ENCODE measurements at places on chromosomes 1 and 21.

DNA sequence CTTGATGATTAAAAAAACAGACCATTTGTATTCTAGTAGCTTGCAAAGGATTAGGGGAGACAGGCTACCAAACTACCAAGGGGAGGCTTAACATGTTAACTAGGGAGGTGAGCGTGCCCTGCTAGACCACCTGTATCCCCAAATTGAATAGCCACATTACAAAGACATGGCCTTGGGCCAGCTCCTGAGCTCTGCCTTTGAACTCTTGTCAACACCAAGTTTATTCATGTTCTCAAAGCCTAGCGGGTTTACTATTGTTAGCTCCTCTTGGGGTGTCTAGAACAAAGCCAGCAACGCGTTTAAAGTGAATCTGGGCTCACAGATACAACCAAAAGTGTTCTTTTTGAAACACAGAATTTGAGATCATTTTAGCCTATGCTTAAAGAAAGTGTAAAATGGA is 36.3 kb downstream of the SMYD2 start:
- no peak for DNase-seq

DNA sequence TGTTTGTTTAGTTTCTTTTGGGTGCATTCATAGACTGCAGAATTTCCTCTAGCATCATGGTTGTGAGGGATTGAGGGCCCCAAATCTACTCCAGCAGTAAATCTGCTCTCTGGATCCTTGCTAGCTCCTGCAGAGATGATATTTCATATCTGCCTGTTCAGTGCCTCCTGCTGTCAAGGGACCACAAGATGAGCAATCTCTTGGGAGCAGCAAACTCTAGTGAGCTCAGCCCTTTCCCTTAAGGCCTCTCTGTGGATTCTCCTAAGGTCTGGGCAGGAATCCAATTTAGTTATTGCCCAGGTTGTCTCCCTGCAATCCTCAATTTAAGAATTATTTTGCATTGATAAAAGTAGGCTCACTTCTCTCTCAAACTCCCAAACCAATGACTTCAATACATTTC is 76.9 kb downstream of the RGS18 start:
- no peak for DNase-seq

GRCh38 chr1:152189657-152190442 is 30.8 kb upstream of the RPTN start:
- DNase-seq, result no peak

- DNase-seq, result no peak
Measured at GRCh38 chr1:103218821-103219220, 110.5 kb upstream of the COL11A1 start.

DNA sequence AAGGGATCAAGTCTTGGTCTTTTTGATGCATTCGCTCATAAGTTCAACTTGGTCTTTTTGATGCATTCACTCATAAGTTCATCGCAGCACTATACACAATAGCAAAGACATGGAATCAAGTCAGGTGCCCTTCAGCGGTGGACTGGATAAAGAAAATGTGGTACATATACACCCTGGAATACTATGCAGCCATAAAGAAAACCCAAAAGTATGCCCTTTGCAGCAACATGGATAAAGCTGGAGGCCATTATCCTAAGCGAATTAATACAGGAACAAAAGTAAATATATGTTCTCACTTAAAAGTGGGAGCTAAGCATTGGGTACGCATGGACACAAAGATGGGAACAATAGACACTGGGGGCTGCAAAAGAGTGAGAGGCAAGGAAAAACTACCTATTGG is 29.8 kb upstream of the FOXE3 start:
- DNase-seq, result no peak

DNA sequence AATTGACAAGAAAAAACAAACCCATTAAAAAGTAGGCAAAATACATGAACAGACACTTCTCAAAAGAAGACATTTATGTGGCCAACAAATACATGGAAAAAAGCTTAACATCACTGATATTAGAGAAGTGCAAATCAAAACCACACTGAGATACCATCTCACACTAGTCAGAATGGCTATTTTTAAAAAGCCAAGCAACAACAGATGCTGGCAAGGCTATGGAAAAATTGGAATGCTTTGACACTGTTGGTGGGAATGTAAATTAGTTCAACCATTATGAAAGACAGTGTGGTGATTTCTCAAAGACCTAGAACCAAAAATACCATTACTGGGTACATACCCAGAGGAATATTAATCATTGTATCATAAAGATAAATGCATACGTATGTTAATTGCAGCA is 641.1 kb upstream of the B3GALT2 start:
- DNase-seq, result no peak

DNA sequence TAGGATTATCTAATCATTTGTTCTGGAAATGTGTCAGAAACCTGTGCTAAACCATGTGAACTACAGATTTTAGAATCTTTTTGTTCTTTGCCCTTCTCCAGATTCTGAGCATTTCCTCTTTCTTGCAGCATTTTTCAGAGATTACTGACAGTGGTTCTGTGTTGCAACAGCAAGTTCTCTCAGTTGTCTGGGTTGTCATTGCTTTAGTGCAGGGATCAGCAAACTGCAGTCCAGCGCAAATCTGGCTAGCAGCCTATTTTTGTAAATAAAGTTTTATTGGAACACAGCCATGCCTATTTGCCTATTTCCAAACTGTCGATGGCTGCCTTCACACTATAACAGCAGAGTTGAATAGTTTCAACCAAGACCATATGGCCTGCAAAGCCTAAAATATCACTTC is 66.3 kb upstream of the LRRC8D start:
- DNase-seq, result no peak

DNA sequence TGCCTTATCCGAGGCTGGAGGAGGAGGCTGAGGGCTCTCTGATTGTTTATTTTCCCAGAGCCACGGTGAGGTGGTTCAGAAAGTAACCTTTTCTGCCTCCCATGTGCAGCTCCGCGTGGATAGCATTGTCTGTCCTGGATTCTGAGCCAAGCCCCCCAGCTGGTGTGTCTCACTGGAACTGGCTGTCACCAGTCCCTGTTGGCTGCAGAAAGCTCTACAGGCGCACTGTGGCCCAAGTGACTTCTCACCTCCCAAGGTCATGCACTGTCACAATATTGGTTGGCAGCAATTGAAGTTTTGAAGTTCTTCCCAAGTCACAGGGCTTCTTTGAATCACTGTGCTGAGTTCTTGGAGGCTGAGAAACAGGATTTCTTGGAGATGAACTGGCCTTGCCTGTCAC is 8.2 kb downstream of the BMP8A start:
- no peak for DNase-seq

- DNase-seq, result no peak
Measured at GRCh38 chr1:229027622-229028182, 243.2 kb upstream of the RAB4A start.

DNA sequence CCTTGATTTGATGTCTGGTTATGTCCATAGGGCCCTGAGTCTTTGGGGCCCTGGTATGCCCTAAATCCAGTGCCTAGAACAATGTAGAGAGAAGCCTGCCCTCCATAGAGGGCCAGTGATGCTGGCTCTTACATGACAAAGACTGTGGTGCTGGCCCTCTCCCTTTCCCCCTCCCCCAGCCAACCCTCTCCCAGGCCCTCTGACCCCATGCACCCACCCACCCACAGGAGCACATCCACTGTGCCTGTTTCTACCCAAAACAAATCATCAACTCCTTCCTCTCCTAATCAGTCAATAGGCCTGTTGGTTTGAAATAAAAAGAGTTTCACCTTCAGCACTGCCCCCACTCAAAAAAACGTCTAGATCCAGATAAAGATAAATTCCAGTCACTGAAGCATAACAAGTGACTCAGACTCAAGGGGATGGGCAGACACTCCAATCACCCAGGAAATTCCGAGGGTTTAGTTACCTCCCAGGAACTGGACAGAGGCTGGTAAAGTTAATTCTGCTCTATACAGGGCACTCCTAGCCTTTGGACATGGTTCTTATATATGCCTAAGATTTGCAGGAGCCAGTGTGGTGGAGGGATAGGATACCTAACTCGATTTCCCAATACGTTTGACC is 144.8 kb upstream of the VANGL1 start:
- no peak for DNase-seq

GRCh38 chr1:238647877-238648276 is 738.5 kb upstream of the CHRM3 start:
- DNase-seq, result no peak

GRCh38 chr1:54791880-54792522 is 9.1 kb downstream of the TTC22 start:
- DNase-seq, result no peak

DNA sequence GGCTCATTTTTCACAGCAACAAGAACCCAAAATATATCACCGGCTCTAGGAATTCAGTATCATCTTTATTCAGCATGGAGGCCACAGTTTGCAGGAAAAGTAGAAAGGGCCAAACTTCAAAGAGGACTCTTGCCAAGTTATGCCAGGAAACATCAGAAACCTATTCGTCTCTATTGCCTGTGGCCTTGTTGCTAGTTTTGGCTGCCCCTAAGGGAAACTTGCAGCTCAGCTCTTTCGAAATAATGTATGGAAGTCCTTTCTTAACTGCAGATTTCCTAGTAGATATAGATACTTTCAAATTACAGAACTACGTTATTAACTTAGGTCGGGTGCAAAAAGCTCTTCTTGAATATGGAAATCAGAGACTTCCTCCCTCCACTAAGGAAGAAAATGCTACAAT is 4.2 kb upstream of the NENF start:
- DNase-seq, result no peak

DNA sequence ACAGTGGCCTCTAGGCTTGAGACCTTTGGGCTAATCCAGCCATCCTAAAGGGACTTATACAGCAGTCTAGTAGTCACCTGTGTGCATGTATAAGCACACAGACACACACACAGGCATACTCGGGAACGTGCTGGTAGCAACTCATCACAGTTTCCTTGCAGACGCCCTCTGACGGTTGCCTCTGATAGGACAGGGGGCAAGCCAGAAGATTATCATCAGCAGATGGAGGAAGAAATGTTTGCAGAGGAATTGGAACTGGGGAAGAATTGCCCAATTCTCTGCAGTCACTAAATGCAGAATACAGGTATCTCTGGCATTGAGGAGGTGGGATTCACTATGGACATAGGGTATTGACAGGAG is 222.2 kb downstream of the C1orf94 start:
- no peak for DNase-seq

DNA sequence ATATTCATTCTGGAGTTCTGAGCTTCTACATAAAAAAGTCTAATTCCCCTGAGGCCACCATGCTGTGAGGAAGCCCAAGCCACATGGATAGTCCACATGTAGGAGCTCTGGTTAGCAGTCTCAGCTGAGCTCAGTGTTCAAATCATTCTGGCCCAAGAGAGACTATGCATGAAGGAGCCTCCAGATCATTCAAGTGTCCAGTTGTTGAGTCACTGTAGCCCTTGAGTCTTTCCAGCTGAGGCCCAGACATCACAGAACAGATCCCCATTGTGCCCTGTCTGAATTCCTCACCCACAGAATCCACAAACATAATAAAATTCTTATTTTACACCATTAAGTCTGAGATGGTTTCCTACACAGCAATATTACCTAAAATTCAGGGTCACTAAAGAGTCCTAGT is 107.0 kb upstream of the NGF start:
- no peak for DNase-seq

DNA sequence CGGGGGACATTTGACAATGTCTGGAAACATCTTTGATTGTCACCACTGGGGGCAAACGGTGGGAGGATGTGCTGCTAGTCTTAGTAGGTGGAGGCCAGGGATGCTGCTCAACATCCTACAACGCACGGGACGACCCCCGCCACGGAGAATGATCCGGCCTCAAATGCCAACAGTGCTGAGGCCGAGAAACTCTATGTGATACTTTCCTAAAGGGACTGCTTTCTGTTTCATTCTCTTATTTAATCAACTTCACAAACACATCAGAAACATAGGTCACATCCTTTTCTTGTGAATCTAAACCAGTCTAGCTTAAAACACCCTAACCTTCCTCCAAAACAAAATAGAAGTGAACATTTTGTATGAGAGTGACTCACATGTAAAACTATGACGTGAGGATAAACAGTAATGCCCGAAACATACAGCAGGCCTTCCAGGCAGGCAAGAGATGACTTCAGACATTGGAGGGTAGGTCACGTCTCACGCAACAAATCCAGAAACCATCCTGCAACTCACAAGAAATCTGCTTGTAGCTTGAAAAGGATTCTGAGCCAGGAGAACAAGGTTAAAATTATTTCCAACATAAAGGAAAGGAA is 37.2 kb upstream of the ETS2 start:
- no peak for DNase-seq

DNA sequence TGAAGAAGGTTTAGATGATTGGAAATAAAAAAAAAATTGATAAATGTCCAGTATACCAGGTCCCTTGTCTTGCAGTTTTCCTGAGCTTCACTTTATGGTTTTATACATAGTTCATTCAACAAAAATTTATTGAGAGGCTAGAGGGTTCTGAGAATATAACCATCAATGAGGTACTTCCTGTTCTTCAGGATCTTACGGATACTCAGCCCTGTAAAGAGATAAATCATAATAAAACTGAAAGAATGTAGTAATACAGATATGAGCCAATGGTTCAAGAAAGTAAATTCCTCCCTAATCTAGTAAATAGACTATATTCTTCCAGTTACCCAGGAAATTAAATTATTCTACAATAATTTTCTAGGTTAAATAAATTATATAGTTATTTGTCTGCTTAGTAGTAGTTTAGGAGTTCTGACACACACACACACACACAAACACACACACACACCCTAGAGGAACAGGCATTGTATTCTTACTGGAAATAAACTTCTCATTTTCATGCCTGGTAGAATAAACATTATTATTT is 70.4 kb upstream of the HMCN1 start:
- no peak for DNase-seq

DNA sequence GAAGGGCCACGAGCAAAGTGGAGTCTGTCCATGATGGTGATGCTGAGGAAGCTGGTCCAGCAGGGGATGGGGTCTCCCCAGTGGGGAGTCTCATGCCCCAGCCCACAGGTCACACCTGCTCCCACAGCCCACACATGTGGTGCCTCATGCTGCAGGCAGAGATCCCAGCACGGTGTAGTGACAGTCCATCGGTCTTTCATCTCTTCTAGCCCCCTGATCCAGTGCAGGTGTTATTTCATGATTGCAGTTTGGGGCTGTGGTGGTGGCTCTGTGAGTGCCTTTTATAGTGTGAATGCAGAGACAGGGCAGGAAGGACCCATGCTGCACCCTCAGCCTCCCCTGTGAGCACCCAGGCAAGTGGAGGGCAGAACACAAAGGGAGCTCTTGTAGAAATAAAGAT is 45.0 kb downstream of the UBASH3A start:
- no peak for DNase-seq

- no peak for DNase-seq
Measured at GRCh38 chr1:169060919-169061639, 45.4 kb upstream of the ATP1B1 start.

GRCh38 chr21:46208761-46209721 is 19.5 kb downstream of the LSS start:
- no peak for DNase-seq

GRCh38 chr1:246302251-246302625 is 204.8 kb downstream of the SMYD3 start:
- DNase-seq, result no peak

GRCh38 chr1:42966688-42967612 is 8.3 kb upstream of the SLC2A1 start:
- DNase-seq, result peak; percentile 66

Data from NCI-H1436 treated with DMSO at 0.1 percent for 48 hours (cell line).